ENCODE measurements at places on chromosomes 7 and 10.

- DNase-seq, result no peak
These were observed 786.0 kb downstream of the GRID1 start for GRCh38 chr10:85580585-85580984.

GRCh38 chr7:50463035-50463434 is 12.9 kb upstream of the FIGNL1 start:
- no peak for DNase-seq

DNA sequence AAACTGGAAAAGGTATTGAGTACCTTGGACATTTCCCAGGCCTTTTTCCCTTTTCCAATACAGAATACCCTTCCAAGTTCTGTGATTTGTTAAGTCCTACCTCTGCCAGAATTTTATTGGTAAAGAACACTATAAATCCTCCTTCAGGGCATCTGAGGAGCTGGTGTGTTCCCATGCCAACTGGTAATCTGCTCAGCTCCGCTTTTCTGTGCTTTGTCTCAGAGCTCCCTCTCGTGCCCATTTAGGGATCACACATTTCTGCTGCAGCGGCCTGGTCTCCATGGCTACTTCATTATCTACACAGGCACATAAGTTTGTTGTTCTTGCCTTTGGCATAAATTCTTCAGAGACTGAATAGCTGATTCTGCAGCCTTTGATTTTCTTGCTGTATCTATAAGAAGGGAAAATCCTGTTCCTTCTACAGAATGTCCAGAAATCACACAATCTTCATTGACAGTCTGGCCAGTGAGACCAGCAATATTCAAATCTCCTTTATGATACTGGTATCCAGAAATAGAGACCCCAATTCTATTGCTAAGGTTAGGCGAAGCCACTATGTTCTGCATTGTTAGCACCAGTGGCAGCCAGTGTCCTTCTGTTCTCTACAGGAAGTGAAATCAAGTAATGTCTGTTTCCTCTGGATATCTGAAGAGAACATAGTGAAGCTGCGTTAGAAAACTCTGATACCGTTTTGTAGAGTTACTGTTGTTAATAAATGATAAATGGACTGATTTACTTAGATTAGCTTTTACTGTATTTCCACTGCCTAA is 51.9 kb downstream of the DENND11 start:
- DNase-seq, result no peak

GRCh38 chr7:26531926-26532325 is 240.3 kb downstream of the SNX10 start:
- DNase-seq, result no peak

- no peak for DNase-seq
These were observed 16.7 kb downstream of the ELN start for GRCh38 chr7:74044366-74045350.

DNA sequence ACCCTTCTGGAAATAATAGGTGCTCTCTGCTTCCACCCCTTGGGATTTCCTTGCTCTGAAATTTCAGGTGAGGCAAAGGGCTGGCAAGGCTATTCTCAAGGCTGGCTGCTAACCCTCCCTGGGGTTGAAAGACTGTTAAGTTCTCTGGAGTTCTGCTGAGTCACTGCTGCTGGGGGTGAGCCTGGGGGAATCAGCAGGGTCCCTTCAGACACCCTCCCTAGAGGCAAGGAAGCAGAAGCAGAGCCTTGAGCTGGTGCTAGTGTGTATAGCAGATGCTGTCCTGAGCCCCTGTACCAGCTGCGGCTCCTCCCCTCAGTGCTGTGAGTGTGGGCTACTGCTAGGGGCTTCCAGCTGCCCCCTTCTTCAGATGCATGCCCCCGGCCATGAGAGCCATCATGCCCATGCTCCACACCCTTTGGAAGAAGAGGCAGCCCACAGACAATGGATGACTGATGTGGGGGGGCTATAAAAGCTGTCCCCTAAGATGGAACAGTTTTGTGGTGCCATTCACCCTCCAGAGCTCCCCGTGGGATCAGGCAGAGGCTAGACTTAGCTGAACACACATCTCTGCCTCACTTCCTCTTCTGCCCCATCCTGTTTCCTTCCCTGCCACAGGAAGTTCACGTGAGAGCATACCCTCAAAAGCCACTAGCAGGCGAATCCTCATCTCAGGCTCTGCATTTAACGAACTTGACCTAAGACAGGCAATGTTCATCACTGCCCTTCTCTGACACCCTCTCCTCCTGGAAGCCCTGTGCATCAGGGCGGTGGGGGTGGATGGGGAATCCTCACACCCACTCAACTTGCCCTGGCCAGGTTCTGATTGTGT is 91.8 kb downstream of the SH3PXD2A start:
- no peak for DNase-seq

GRCh38 chr7:101185258-101185839 is 5.3 kb upstream of the NAT16 start:
- DNase-seq, result no peak

GRCh38 chr10:130458509-130458908 is 322.3 kb downstream of the GLRX3 start:
- DNase-seq, result no peak

DNA sequence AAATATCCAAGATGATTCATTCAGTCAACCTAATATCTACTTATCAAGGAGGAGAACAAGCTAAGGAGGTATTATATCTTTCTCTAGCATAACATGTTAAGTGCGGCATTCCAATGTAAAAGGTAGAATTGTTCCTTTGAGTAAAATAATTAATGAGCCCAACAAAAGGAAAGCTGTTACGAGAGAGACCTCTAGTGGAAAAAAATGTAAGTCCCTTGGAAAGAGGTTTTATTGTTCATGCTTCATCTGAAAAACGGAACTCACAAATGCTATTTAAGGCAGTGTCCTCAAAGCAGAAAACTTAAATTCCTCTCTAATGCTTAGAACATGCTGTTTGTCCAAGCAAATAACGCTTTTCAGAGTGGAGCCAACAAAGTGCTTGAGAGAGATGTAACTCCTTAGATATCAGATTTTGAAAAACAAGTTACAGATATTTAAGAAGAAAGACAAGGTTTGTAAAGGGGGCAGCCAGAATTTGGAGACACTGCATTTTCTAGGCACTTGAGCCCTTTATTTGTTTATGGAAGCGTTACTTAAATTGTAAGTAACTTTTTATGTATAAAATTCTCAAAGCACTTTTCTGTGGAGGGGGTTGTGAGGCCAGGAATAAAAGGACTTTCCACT is 119.9 kb downstream of the TFEC start:
- DNase-seq, result no peak

DNA sequence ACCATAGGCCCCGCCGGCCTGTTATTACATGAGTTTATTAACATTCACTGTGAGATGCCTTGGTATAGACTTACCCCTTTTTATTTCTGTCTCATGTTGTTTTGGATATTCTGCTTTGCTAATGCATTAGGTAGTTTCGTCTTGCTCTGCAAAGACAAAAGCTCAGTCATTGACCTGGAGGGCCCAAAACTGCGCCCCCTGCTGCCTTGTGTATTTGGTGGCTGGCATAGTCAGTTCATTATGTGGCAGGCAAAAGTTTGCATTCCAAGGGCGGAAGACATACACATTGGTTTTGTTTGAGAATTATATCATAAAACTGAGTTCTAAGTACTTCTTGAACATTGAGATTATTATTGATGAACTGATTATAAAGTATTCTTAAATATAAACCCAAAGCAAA is 372.5 kb downstream of the SDK1 start:
- peak; percentile 30 for DNase-seq

- no peak for DNase-seq
These were observed 706.8 kb upstream of the LRRTM3 start for GRCh38 chr10:66218981-66219587.

- DNase-seq, result no peak
These were observed 7.0 kb downstream of the MXI1 start for GRCh38 chr10:110214371-110214826.

DNA sequence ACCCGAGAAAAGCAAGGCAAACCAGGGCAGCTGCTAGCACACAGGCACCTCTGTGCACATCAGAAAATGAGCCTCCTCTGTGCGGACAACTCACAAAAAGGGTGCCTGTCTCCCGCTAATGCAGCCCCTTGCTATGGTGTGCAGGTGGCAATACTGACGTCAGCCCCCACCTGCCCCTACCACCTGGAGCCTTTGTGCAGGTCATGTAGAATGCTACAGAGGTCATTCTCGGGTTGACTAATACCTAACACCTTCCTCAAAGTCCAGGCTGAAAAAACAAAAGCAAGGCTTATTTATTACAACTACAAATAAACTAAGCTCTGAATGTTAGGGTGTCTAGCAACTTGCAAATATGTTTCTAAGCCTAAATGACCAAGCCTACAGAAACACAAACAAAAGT is 13.9 kb downstream of the PIP4K2A start:
- DNase-seq, result no peak

DNA sequence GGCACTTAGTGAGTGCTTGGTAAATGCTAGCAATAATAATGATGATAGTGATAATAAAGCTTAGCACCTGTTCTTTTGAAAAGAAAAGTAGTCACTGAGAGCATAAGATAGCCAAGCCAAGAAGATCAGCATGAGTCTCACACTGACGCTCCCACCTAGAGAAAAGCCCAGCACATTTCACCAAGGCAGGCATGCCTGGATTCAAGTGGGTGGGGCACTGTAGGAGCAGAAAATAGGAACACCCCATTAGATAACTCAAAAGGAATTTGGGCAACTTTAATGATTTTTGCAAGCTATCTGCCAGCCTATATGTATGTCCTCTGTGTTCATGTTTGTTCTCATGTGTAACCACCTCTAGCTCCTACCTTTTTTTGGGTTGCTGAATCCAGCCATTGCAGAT is 18.1 kb upstream of the SORBS1 start:
- no peak for DNase-seq

DNA sequence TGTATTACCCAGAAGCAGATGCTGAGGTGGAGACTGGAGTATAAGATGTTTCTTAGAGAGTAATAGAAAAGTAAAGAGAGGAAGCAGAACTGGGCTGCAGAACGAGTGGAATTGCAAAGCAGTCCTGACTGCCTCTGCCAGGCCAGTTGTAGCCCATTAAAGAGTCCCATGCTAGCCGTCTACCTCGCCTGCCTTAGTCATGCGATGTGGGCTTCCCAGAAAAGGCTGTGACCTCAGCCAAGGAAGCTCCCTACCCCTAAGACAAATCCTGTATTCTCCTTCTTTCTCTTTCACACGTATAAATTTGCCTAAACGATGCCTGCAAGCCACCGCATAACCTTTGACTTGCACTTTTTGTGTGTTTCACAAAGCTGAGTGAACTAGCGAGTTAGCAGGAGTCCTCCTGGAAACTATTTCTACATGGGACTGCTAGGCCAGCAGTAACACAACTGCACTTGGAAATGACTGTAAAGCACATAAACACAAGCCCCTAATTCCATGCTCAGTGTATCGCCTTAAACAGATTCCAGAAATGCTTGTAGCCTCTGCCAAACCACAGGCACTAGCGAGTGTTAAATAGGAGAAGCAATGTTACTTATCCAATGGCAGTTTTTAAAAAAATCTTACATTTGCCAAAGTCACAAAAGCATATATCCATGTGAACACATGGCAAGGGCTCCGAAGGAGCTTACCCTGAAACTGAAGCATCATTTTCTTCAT is 47.4 kb upstream of the GNAI1 start:
- DNase-seq, result no peak

DNA sequence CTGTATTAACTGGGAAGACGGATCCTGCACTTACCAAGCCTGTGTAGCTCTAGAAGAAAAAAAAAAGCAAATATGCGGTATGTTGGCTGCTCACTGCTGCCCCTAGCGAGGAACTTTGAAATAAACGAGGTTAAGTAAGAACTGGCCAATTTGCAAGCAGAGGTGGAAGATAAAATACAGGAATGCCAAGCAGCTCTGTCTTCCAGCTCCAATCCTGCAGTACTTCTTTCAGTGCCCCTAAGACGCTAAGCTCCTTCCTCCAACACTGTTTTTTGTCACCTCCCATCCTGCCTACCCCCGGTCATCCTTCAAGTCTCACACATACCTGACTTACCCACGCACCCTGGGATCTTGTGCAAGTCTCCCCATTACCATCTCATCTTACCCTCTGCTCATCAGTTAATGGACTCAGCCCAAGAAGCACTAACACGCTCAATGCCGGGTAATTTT is 809 bp downstream of the C10orf143 start:
- DNase-seq, result peak; percentile 85

DNA sequence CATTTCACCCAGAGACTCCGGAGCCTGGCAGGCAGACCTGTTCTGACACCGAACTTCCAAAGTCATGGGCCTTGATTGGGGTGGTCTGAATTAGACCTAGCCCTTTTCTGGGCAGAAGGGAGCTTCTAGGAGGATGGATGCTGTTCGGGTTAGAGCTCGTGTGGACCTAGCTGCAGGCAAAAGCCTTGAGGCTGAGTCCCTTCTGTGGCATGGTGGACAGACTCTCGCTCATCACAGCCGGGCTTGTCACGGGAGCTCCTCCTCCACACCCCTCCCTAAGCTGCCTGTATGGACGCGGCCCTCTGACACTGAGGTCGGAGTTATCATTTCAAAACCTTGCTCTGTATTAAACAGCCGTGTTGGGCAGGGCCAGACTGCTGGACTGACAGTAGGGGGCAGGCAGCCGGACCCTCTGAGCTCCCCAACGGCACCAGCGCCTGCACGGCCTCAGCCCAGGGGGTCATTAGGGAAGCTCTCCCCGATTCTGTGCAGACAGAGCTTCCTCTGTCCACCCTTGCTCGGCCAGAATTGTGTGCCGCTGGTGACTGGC is 2.2 kb downstream of the IRF5 start:
- no peak for DNase-seq

DNA sequence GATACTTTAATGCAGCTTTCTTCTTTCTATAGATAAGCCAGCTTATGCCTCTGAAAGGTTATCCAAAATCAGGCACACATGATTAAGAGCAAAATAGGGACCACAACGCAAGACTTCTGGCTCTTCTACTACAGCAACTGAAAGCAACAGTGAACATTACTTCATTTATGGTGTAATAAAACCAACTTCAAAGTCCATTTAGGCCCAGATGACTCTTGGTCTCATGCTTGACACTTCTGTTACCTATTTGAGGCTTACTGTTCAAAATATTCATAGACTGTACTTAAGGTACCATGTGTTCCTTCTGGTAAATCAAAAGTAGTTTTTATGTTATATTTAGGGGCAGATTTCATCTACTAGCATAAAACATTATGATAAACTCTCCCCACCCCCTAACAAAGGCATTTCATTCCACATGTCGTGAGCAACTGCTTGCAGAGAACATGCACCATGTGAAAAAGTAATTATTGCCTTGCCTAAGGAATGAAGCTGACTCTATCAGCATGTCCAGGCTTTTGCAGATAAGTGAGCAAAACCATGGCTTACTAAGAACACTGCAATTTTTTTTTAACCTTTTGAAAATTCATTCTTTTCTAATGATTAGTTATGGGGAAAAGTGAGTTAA is 154.9 kb upstream of the ITGB1 start:
- no peak for DNase-seq

DNA sequence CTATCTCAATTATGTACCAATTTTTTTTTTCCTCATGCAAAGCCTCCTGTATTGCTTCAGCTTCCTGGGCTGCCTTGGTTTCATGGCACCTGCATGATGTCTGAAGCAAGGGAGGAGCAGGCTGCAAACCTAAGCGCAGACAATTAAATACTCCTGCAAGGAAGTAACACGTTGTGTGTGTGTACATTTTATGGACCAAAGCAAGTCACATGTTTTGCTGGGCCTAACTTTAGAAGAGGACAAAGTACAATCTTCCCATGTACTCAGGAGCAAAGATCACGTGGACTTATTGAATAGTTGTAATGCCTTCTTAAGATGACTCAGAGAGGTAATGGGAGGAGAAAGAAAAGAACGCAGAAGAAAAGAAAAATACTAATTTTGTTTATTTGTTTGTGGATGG is 944.0 kb upstream of the C7orf33 start:
- no peak for DNase-seq

GRCh38 chr7:85554236-85555178 is 367.7 kb upstream of the SEMA3D start:
- peak; percentile 34 for DNase-seq
